Activated CD4-positive, alpha-beta T cell treated with anti-CD3 and anti-CD28 coated beads, Interleukin-2, amount 50 U/mL, for 24 hours (primary cell): ENCODE measurements at places on chromosomes 7 and 10.

GRCh38 chr7:65251851-65252620, 121.6 kb upstream of the ZNF92 start:
- no peak for DNase-seq

GRCh38 chr7:114842551-114843065, 79.3 kb upstream of the MDFIC start:
- DNase-seq, result no peak

DNA sequence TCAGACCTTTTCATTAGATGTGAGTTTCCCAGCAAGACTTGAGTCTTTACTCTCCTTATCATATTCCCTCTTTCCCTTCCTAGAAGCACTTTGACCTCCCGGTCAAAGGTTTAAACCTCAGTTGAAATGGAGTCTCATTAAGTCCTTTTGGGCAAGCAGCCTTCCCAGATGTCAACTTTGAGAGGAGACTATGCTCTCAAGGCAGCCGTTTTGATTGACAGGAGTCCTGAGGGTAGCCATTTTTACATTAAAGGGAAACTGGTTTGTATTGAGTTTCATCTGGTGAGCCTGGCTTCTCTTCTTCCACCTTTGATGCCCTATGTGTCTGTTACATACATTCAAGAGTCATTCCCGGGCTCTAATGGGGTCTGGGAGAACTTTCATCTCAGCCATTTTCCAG, 685.1 kb downstream of the LRMDA start:
- no peak for DNase-seq

GRCh38 chr7:15174485-15174884, 271.9 kb upstream of the DGKB start:
- no peak for DNase-seq

DNA sequence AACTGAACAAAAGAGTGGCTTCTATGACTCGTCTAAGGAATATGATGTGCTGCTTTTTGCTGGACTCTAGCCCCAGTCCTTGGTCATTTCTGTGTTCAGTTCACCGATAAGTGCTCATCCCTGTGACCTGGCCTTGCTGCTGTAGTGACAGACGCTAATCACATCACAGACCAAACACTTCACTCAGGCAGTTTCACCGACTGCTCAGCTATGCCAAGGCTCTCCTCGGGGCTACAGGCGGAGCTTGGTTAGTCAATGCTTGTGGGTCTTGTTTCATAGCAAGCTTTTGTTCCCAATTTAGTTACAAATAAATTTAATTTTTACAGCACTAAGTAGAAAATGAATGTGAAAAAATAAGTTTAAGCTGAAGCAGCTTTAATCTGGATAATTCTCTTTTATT, 190.8 kb upstream of the PRKCQ start:
- no peak for DNase-seq

DNA sequence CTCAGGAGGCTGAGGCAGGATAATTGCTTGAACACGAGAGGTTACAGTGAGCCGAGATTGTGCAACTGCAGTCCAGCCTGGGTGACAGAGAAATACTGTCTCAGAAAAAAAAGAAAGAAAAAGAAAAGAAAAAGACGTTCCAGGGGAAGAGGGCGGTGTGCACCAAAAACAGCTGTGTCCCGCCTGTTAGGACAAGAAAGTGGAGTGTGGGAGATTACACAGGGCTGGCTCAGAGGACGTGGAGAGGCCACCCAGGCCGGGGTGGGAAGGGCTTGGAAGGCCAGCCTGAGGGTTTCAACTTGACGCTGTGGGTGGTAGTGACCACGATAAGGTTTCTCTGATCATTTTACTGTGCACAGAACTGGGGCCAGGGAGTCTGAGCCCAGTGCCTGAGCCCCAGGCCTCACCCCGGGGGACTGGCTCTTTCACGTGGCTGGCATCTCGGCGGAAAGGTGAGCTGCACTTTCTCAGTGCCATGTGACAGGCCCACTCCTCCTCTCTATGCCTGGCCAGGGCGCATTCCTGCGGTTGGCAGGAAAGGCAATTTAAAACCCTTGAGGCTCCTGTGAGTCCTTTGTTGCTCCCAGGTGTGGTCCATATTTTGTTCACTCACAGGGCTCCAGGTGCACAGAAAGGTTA, 13.9 kb downstream of the RHBDD2 start:
- no peak for DNase-seq

GRCh38 chr10:30531751-30532530, 97.6 kb downstream of the LYZL2 start:
- no peak for DNase-seq

DNA sequence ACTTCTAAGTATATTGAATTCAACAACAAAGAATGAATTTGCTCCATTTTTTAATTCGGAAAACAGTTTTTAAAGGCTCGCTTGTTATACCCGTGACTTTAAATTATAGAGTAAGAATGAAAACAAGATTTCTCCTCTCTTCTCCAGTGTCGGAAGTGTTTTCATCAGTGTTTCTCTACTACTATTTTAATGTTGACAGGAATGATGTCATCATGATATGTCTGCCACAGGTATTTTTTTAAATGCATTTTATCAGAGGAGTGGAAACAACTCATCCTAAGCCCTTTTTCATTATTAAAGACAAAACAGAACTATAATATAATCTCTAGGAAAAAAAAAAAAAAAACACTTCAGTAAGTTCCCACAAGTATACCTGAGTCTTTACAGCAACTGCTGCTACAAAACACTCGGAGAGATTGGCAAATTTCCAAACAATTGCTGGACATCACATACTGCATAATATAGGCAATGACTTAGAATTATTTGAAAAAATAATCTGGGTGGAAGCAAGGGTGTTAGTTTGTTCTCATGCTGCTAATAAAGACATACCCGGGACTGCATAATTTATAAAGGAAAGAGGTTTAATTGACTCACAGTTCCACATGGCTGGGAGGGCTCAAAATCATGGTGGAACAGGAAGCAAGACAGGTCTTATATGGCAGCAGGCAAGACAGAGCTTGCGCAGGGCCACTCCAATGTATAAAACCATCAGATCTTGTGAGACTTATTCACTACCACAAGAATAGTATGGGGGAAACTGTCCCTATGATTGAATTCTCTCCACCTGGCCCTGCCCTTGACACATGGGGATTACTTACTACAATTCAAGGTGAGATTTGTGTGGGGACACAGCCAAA, 4.8 kb upstream of the RNF32 start:
- no peak for DNase-seq

- DNase-seq, result peak; percentile 53
Measured at GRCh38 chr7:151232917-151233701, 826 bp downstream of the CHPF2 start.

GRCh38 chr7:134182078-134182477, 54.9 kb downstream of the LRGUK start:
- no peak for DNase-seq

GRCh38 chr7:136890399-136890798, 21.9 kb downstream of the CHRM2 start:
- no peak for DNase-seq

DNA sequence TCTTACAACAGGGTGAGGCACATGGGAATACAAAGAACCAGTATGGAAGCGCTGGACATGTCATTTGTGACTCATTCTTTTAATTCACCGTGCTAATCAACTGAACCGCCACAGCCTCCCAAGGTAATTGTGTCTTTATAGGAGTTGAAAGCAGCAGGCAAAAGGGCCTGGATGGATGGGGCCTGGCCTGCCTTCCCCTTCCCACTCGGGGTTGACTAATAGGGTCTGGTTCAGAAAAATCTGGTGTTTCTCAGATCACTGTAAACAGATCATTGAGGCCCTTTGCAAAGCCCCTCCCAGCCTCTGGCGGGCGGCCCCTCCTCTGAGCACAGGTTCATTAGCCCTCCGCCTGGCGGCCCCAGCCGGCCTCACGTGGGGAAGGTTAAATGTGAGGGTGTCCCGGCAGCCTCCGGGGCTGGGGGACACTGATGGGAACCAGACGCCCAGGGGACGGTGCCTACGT, 100.8 kb downstream of the EBF3 start:
- no peak for DNase-seq

- no peak for DNase-seq
Measured at GRCh38 chr10:5644930-5645329, 21.5 kb downstream of the ASB13 start.

DNA sequence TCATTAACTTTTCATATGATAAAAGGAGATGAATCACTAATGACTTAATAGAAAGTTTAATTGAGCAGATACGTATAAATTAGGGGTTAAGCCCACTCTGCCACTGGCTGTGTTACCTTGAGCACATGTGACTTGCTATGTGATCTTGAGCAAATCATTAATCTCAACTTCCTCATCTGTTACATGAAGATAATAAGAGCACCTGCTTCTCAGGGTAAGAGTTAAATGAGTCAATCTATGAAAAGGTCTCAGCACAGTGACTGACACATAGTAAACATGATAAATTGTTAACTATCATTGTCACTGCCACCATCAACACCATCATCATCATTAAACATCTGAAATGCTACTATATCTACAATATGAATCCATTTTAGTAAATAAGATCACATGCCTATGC, 110.8 kb downstream of the TPK1 start:
- no peak for DNase-seq

- no peak for DNase-seq
Measured at GRCh38 chr7:80307227-80307856, 172.7 kb downstream of the GNAI1 start.

- no peak for DNase-seq
Measured at GRCh38 chr7:79282070-79282694, 171.3 kb downstream of the MAGI2 start.

- DNase-seq, result no peak
Measured at GRCh38 chr10:59991661-59992060, 85.3 kb upstream of the CCDC6 start.

GRCh38 chr7:83976302-83976701, 218.3 kb downstream of the SEMA3A start:
- DNase-seq, result no peak

DNA sequence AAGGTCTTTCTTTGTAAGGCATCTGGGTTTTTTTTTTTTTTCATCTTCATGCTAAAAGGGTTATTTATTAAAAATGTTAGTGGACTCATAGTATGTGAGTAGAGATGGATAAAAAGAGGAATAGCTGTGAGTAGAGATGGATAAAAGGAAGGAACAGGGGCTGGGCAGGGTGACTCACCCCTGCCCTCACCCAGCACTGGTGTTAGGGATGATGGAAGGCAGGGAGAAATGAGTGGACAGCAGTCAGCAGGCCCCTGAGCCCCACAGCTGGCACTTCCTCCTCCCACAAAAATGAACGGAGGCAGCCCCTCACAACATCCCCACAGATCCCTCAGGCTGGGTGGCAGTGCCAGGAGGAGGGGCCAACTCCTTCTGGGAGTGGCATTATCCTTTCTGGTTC, 39.3 kb downstream of the ANTXRL start:
- no peak for DNase-seq

DNA sequence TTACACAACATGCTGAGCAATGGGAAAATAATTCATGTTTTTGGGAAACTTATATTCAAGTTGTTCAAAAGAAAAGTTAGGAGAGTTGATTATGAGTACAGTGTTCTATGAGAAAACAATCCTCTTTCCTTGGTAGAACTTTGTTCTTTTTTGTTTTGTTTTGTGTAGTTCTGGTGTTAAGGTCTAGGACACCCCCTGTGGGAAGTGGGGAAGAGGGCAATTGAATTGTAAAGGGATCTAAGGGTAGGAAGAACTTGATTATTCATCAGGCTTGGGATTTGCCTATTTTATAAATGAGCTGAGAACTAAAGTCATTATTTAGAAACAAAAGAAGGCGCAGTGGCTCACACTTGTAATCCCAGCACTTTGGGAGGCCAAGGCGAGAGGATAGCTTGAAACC, 25.9 kb upstream of the CDK13 start:
- no peak for DNase-seq

- no peak for DNase-seq
Measured at GRCh38 chr10:14806318-14806717, 31.5 kb downstream of the CDNF start.

DNA sequence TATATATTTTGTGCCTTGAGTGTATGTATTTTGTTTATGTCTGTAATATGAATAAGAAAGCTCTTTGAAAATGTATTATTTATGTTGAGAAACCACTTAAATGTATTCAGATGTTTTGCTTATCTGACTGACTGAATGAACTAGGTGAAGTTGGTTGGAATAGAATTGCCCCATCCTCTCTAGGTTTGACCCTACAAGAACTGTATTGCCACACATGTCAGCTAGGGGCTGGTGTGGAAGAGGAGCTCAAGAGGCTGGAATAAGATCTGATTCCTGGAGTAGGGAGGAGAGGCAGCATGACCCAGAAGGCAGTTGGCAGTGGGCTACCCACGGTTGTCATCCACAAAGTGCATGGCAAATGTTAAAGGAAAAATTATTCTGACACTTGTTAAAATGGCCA, 9.1 kb downstream of the SSMEM1 start:
- no peak for DNase-seq

DNA sequence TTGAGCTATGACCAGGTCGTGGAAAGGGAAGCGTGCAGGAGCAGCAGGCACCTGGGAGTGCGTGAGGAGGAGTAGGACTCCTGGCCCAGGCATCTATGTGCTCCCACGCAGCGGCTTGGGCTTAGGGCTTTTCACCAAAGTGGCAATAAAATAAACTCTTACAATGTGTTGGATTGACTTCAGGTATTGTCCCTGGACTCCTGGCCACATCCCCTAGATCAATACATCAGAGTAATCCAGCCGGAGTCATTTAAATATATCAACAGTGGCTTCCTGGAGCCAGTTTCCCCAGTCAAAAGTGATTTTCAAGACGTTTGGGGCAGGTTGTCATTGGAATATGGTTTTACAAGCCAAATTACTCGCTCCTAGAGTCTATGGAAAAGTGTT, 344.4 kb downstream of the WDR11 start:
- DNase-seq, result no peak

DNA sequence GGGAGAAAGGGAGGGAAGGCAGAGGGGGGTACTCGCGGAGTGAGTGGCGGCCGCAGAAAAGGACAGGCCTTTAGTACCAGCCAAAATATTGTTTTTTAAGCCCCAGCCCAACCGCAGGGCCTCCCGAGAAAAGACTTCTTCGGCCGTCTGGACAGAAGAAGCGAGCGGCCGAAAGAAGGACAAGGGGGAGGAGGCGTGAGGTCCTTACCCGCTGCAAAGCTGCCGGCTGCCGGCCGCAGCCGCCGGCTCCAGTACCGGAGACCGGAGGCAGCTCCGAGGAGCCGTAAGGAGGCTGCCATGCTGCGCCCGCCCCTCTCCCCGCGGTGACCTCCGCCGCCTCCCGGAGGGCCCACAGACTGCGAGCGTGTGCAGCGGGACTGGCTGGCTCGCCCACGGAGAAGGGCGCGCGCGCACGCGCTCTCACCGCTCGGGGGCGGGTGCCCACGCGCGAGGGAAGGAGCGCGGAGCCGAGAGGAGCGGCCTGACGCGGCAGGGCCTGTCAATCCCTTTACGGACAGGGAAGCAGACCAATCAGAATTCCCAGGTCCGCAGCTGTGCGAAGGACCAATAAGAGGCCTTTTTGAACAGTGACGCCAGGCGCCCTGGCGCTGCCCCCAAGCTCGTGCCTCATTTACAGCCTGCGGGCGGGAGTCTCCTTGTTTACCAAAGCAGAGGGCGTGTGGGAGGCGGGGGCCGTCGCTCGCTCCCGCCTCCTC, at the start of gene HIBADH:
TSS of gene HIBADH (minus strand) at position 394 of the 716 bp plus-strand sequence. CDS start at position 299, 95 bp downstream.
- DNase-seq, result peak; percentile 93

GRCh38 chr7:101468546-101469275, 106.0 kb downstream of the COL26A1 start:
- DNase-seq, result no peak
